Activated CD4-positive, alpha-beta T cell treated with anti-CD3 and anti-CD28 coated beads, Interleukin-10, Interleukin-2, amounts not matched to agents 100 ng/mL and 50 ng/mL, durations not matched to agents 16 hours and 8 hours (primary cell): ENCODE measurements at places on chromosomes 2 and 18.

DNA sequence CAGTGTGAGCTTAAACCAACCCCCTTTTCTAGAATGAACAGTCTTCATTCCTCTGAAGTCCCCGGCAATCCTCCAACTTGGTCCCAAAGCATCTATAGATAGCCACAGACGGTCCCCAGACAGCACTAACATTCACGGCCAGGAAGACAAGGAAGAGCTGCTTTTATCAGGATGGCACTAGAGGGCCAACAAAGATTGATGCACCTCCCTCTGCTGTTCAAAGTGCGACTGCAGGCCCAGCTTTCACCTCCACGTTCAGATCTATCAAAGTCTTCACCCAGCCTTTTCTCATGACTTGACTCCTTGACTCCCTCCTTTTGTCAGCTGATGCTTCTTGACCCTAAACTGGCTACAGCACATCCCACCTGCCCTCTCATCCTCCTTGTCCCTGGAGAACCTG is 54.3 kb downstream of the RNF152 start:
- no peak for DNase-seq

DNA sequence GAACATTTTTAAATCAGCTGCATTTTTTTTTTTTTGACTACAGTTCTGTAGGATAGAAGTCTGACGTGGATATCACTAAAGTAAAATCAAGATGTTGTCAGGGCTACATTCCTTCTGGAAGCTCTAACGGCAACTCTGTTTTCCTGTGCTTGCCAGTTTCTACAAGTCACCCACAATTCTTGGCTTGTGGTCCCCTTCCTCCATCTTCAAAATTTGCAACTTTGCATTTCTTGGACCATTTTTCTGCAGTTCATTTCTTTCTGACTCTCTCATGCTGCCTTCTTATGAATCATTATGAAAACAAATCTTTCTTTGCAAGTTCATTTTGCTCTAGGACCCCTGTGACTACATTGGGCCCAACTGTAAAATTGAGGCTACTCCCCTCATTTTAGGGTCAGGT is 367.9 kb downstream of the DSC3 start:
- no peak for DNase-seq

GRCh38 chr18:45359275-45360009 is 255.8 kb upstream of the SLC14A2 start:
- no peak for DNase-seq

DNA sequence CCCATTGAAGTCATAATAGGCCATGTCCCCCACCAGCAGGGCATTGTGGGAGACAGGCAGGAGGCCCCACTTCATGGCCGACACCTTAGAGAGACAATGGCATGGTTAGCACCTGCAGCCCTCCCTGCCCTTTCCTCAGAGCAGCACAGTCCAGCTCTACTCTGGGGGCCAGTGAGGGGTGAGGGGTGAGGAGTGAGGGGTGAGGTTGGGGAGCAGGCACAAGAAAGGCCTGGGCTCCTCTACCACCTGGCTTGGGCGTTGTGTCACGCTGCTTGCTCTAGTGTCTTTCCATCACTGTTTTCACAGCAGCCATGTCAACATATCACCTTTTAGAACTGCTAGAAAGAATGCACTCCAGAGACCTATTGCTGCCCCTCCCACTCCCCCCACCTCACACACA is 77.2 kb downstream of the ADD2 start:
- no peak for DNase-seq

GRCh38 chr18:5943514-5943913 is 48.2 kb upstream of the TMEM200C start:
- no peak for DNase-seq

GRCh38 chr2:98026927-98027522 is 31.3 kb upstream of the TMEM131 start:
- no peak for DNase-seq

GRCh38 chr18:27242392-27243047 is 57.4 kb upstream of the CHST9 start:
- no peak for DNase-seq

- DNase-seq, result no peak
Measured at GRCh38 chr2:43071599-43072550, 154.5 kb downstream of the ZFP36L2 start.

DNA sequence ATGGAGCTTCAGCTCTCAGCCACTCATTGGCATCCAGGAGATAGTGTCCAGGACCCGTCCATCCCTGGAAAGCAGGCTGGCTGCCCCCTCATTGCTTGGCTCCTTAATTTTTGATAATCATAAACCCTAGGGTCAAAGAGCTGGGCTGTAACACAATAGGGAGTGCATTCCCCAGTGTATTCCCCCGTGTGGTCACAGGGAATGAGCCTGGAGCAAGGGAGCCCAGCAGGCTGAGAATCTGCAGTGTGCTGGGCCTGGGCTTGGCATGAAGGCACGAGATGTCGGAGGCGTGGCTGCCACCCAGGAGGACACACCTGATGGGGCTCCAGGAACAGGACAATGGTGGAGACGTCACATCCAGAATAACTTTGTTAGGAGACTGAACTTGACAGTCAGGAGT is 18.7 kb downstream of the TPRKB start:
- DNase-seq, result no peak

DNA sequence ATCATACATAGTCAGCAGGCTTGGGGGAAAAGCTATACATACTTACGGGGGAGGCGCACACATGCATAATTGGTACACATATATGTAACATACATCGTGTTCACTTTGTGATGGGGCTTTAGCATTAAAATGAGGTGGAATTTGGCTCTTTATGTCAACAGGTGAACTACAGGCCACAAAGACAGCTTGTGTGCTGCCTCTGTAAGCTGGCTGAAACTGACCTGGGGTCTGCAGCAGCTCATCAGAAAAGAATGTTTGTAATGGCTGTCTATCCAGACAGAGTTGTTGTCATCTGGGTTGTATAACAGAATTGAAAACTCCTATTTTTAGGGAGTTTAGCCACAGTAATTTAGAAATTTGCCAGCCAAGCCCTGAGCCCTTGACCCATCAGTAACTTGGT is 4.7 kb upstream of the KCNG3 start:
- DNase-seq, result no peak

GRCh38 chr2:237708491-237708890 is 81.1 kb downstream of the LRRFIP1 start:
- no peak for DNase-seq

DNA sequence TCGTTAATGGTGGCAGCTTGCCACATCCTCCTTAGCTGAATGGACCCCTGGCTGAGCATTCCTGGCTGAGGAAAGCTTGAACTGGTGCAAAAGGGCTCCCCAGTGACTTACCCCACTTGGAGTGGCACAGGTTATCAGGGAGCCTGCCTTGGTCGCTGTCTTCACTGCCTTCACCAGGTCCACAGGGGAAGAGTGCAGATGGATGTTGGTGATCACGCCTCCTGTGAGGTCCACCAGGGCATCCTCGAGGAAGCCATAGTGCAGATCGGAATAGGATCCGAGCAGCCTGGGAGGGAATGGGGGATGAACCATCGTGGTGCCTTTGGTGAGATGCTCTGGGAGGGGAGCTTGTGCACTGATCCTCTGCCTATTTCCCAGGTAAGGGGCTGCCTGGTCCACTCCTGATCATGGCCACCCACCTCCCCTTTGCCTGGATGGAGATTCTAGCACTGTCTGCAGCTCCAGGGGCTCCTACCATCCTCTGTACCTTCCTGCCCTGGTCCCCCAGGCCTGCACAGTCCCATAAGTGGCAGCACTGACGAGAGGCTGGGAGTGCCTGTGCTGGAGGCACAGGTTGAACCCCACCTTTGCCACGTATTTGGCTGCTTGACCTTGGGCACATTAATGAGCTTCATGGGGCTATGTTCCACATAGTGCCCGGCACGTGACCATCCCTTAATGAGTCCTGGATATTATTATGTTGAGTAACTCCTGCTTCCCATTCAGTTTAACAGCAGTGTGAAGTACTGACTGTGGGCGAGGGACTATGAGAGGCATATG is 43.0 kb downstream of the CAPN13 start:
- DNase-seq, result no peak

GRCh38 chr2:188787658-188788240 is 186.4 kb upstream of the COL3A1 start:
- no peak for DNase-seq

- no peak for DNase-seq
Measured at GRCh38 chr18:49456794-49457193, 3.7 kb downstream of the DYM start.

DNA sequence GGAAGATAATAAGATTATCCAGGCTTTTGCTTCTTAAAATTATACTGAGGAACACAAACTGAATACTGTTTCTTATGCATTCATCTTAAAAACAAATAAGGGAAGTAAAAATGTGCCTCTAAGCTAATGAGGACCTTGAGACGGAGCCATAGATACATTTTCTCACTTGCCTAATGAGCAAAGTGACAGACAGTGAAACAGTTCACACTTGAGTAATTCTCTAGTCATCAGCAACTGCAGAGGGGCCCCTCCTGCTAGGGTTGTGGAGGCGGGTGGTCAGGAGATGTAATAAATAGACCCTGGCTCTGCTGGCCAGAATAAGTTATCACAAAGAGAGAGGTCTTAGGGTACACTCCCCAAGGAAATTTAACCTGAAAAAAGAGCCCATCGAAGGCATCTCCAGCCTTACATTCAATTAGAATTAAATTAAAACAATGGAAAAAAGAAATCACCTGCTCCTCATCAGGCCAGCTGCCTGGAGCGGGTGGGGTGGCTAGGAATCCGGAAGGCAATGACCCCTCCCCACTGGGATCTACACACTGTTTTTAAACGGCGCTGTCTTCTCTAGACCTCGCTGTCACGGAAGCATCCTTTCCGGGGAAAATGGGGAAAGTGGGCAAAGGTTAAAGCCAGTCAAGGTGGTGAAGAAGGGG is 32.6 kb upstream of the INSIG2 start:
- DNase-seq, result no peak

DNA sequence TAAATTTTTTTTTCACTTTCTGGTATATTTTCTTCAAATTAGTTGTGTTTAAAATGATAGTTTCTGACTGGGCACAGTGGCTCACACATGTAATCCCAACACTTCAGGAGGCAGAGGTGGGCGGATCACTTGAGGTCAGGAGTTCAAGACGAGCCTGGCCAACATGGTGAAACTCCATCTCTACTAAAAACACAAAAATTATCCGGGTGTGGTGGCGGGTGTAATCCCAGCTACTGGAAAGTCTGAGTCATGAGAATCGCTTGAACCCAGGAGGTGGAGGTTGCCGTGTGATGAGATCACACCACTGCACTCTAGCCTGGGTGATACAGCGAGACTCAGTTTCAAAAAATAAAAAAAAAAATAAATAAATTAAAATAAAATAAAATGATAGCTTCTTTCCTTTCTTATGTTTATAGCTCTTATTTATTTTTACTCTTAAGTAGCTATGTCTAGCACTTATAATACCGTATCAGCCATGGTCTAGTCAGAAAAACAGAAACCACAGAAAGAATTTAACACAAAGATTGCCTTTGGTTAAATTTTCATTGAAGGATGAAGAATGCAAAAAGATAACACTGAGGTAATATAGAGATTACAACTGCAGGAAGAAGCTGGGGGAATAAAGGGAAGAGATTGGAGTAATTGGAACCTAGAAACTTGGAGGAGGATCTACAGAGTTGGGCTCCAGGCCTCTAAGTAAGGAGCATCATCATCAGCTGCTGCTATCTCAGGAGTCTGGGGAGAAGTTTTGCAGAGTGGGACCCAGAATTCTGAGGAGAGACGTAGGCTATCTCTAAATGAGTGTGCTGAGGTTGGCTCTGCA is 54.7 kb upstream of the MBOAT2 start:
- no peak for DNase-seq

DNA sequence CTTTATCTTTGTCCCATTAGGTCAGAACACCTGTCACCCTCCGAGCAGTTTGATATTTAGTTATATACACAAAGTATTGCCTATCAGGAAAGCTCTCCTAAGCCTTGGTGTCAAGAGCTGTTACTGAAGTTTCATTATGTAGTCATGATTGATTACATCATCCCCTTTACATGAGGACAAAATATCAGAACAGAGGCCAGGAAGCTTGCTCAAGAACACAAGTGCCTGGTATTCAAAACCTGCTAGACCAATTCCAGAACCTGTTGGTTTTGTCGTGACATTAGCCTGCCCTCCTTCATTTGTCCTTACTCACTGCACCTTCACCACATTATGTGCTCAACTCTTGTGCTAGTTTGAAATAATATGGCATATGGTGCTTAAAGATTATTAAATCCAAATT is 377.1 kb downstream of the CDH19 start:
- no peak for DNase-seq

GRCh38 chr2:30514134-30514847 is 67.2 kb downstream of the LCLAT1 start:
- no peak for DNase-seq

DNA sequence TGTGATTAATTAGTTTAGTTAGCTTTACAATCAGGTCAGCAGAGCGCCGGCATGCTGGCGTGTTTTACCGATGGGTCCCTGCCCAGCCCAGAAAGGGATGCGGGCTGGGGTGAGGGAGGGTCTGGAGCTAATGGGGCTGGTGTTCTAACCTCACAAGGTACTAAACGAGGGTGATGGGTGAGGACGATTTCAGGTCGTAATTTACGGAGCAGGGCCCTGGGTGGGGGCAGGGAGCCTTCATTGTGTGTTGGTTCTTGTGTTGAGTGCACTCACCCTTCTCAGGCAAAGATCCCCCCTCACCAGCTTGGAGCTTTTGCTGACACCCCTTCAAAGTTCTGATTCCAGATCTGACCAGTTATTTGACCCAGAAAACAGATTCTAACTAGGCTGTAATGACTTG is 39.5 kb downstream of the PTGR3 start:
- no peak for DNase-seq

GRCh38 chr2:237074211-237074993 is 11.3 kb upstream of the COPS8 start:
- no peak for DNase-seq

GRCh38 chr2:9378433-9379390 is 44.6 kb downstream of the ITGB1BP1 start:
- no peak for DNase-seq

DNA sequence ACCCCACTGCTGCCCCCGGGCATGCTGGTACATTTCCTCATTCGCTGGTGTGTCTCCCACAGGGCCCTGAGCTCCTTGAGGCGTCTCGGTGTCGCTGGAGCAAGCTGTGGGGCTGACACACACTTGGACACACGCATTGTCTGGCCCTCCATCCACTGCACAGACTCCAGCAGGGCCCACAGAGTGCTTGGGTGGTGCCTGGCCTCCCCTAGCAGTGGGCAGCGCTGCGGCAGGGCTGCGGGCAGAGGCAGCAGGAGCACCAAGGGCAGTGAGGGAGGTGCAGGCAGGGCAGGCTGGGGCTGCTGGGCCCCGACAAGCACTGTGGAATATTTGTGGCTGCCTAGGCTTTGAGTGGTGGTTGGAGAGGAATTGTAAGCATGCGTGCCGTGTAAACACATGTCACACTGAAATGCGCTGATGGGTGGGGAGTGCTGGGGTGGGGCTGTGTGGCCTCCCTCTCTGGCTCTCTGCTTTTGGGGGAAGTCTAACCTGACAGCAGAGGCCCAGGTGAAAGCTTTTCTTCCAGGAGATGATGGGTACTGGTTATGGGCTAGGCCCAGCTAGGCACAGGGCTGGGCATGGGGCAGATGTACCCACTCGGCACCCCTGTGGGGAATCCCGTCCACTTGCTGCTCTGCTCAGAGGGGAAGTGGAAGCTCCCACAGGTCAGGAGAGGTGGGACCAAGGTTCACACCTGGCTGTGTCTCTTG is 55.5 kb upstream of the HS6ST1 start:
- DNase-seq, result no peak
